Activated CD4-positive, alpha-beta T cell treated with anti-CD3 and anti-CD28 coated beads, Interleukin-2, amount 50 U/mL, for 48 hours (primary cell): ENCODE measurements at places on chromosomes 7 and 10.

DNA sequence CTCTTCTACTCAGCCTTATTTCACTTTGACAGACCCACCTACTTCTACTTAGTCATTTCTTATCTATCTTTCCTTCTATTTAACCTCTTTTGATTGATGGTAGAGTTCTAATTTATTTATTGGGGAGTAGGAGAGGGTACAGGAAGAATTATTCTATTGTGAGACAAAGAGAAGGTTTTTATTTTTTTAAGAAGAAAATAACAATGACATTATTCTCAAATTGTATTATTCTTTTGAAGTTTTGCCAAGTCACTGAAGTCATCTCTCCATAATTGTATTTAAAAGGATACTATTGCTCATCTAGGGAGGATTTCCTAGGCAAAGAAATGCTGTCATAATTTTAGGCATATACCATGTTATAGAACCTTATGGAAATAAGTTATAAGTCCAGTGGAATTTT, 52.7 kb downstream of the ITGB8 start:
- no peak for DNase-seq

- DNase-seq = no peak
These were observed 133.9 kb downstream of the C10orf105 start for GRCh38 chr10:71585564-71586290.

DNA sequence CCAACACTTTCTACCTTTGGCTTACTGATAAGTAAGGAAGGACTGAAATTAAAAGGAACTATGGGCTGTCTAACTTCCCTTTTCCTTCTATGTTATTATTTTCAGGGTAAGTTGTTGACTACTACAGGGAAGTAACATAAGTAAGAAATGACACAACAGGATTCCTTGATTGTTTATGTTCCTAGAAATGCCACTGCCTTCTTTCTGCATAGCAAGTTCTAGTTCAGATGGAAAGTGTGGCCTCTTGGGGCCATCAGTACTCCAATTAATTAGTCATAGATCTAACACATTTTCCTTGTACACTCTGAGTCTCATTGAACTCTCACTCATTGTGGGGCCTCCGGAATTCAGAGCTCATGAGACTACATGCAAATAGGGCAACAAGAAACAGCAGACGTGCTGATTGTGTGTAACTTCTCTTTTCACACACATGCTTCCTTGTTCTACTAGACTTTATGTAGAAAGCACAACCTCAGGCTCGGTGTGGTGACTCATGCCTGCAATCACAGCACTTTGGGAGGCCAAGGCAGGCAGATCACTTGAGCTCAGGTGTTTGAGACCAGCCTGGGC, 35.3 kb upstream of the HIBADH start:
- no peak for DNase-seq

- DNase-seq = no peak
These were observed 42.5 kb downstream of the MRC1 start for GRCh38 chr10:17851611-17852010.

DNA sequence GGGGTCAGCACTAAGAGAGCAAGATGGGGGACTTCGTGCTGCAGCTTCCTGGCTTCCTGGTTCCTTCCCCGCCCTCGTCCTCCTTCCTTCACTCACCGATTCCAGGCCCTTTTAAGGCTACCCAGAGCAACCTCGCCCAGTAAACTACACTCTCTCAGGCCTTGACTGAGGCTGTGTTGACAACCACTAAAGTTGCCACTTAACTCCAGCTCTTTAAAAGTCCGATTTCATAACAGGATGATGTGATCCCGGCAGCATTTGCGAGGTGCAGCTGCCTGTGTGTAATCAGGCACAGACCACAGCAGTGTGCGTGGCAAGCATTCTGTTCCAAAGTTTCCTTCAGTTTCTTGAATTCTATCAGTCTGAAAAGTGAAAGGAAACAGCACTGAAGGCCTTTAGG, 110.6 kb downstream of the RAB11FIP2 start:
- no peak for DNase-seq

DNA sequence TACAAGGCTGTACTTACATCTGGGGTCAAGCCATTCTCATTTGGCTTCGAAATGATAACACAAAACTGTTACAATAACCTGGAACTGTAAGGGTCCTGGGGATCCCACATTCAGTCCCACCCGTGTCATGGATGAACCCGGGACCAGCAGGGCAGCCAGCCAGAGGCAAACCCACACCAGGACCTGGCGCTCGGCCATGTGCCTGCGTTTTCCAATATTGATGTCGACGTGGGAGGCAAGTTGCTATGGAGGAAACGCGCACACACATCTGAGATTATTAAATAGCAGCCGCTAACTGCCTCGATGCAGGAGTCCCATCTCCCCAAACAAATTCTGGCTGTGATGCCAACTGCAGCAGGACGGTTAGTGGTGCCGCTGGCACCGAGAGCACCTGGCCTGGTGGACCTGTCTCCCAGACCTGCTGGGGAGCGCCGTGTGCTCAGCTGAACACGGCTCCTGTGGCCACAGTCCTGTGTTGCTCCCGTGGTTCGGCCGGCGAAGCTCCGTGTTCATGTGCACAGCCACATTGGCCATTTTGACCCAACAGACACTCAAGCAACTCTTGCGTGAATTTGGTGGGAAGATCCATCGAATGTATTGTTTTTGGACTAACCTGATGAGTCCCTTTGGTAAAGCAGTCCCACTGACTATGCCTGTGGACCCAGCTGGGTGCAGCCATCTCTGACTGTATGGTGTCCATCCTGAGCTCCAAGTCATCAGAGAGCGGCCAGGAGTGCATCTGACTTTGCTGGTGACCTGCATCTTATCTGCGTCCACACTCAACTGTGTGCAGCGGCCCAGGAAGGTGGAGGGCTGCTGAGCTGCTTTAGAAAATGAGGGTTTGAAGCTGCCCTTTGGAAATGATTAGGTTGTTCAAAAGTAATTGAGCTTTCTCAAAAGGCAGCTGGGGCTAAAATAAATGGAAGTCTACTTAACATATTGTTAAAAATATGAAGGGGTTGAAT, 398.2 kb downstream of the DNAJB6 start:
- DNase-seq = no peak
